ENCODE measurements at places on chromosomes 6 and 20.

GRCh38 chr6:72742001-72742673, 120.3 kb downstream of the KCNQ5 start:
- DNase-seq: no peak

- DNase-seq: no peak
Observed at GRCh38 chr6:167684276-167685104, 142.2 kb upstream of the AFDN start.

GRCh38 chr6:119052292-119052889, 26.1 kb downstream of the FAM184A start:
- DNase-seq: no peak

DNA sequence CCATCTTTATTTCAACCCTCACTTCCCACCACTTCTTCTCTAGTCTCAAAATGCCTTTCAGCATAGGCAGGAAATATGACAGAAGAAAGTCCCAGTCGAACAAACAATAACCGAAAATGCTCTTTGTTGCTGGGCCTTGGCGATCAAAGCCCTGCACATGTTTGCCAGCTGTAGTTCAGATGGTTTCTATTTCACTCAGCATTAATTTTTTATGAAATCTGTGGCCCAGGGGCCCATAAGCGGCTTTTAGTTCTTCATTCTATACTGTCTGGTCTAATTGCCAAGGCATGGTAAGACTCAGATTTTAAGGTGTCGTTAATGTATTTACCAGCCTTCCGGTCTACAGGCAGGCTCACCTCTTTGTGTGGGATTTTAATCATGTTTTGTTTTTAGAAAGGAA, 10.9 kb upstream of the F13A1 start:
- no peak for DNase-seq

GRCh38 chr20:39150501-39150900, 188.4 kb downstream of the DHX35 start:
- no peak for DNase-seq

DNA sequence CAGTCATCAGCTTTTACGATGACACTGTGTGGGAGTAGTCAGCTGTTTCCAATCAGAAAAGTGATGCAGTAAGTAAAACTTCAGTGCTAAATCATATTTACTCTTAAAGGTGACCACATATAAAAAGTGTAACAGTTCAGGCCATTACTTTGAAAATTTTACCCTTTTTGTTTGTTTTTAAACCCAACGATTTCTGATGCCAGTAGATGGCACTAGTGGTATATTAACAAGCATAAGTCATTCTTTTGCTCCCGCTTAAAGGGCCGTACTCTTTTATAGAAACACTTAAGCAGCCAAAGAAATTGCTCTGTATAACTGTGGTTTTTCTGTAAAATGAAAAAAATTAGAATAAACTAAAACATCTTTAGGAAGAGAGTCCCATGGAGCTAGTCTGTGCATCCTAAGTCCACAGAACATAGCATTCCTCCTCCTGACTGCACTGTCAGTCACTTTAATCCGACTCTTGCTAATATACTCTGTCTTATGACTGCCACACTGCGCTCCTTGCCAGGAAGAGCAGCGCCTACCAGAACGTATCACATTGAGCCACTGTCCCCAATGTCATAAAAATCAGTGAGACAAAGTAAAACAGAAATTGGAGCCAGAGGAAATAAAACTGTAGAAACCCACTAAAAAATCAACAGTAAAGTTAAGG, 25.0 kb downstream of the HEBP2 start:
- DNase-seq: no peak

DNA sequence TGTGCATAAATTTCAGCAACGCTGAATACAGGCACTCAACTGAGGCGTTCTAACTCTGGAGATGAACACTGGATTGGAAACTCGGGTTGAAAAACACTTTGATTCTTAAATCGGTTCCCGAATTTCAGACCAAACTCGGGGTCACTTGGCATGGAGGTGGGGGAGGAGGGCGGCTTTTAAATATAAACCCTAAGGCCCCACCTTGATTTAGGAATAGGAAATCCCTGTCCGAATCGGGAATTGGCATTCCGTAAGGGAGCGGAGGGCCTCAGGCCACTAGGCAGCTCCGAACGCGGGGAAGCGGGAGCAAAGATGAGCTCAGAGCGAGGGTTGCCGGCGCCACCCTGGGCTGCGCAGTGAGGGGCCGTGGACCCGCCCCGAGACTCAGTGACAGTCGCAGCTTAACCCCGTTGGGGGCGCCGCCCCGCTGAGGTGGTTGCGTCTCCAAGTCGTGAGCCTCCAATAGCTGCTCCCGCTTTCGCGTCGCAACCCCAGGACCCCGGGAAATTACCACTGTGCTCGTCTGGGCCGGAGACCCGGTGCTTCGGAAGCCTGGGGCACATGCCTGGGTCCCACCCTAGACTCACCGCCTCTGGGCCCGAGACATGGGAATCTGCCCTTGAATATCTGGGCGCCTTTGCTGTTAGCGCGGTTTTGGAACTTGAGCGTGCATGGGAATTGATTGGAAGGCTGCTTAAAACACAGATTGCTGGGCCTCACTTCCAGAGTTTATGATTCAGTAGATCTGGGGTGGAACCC, 4.6 kb upstream of the SIM1 start:
- no peak for DNase-seq

- DNase-seq: no peak
Observed at GRCh38 chr6:129643176-129643575, 66.8 kb downstream of the ARHGAP18 start.

DNA sequence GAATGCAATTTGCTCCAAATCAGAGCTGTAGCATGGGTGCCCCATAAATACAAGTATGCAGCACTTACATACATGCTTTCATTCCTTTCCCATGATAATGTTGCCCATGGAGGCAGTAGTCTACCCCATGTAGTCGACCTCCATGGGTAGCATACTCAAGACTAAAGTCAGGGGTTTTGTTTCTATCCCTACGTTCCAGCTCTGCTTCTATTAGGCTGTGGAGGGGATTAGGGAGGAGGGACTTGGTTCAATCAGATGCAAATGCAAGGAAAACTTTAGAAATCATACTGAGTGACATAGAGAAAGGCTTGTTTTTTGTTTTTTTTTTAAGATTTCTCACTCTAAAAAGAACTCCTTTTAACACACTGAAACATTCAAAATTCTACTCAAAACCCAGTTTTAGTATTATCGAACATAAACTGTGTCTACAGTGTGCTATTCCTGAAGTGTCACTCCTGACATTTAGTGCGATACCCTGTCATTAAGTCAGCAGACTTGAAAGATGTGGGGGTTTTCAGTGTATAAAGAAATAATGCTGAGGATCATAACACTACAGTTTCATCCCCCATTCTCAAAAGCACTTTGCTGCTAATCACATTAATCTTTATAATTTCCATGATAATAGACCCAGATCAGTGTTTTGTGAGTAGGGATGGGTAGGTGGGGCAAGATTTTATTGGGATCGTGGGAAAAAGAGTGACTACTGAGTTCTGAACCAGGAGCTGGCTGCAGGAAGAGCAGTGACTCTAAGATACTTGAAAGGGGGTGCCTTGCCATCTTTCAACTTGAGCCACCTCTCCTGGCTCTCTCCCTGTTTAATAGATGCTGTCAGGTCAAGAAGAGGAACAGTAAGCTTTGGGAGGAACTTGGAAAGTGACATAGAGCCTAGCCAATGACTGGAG, 40.4 kb upstream of the SCML4 start:
- DNase-seq: no peak

- DNase-seq: no peak
Observed at GRCh38 chr6:55868771-55869479, 6.5 kb downstream of the BMP5 start.

DNA sequence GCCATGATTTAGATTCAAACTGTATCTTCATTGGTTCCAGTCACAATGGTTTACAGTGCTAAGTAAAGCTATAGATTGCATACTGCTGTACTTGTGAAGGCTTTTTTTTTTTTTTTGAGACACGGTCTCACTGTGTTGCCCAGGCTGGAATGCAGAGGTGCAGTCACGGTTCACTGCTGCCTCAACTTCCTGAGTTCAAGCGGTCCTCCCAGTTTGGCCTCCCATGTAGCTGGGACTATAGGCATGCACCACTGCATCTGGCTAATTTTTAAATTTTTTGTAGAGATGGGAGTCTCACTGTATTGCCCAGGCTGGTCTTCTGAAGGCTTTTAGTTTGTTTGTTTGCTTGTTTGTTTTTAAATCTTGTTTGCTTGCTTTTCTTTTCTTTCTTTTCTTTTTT, 24.9 kb downstream of the ITCH start:
- no peak for DNase-seq

DNA sequence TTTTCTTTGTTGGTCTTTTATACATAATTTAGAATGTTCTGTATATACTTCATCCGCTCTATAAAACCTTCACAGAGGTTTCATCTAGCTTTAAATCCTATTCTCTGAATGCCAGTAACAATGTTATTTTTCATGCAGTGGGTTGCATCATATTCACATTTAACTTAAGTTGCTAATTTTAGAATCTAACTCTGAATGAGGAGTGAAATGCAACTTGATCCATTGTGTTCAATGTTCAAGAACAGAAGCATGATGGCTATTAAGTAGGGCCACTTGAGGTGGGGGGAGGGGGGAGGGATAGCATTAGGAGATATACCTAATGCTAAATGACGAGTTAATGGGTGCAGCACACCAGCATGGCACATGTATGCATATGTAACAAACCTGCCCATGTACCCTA, 224.5 kb downstream of the NKAIN2 start:
- no peak for DNase-seq

DNA sequence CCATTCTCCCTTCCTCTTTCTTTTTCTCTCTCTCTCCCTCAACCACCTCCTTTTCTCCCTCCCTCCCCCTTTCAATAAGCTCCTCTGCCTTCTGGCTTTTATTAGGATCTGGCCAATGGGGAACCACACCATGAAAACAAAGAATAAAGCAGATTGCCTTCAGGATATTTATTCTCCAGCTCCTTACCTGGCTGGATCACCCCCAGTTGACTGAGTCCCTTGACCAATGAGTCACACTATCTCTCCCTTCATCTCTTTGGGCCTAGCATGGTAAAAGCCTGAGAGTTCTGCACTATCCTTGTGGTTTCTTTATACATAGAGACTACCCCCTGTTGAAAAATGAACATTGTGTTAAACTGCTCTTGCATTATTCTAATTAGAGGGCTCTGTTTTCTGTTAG, 476.8 kb downstream of the EPHA7 start:
- DNase-seq: no peak

DNA sequence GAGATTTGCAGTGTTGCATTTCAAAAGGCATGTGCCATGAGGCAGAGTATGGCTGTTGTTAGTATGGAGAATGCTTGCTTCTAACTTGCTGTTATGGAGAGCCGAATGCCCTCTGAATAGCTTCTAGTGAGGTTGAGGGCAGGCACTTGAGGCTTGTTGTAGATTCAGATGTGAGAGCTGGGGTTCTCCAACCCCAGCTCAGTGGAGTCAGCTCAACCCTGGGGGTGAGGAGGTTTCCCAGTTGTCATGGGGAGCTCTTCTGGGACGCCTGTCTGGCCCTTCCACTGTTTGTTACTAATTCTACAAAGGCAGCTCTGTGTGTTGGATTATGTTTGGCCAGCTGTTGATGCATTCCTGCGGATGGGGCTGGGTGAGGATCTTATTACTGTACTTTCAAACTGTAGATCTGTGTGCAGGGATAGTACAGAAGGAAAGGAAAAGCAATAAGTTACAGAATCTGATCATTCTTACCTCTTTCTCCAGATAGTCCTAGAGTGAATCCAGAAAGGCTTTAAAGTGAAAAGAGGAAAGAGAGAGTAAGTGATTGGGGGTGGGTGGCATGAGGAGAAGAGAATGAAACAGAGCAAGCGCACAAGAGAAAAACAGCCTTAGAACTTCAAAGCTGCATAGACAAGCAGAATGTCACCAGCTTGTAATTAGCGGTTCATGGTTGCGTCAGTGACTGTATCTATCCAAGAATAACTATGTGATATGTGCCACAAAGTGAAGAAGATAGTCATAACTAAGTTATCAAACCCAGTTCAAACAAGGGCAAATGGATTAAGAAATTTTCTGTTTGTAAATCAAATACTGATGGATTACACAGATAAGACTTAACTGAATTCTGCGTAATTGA, 148.7 kb downstream of the PRL start:
- no peak for DNase-seq

GRCh38 chr6:45253453-45253852, 74.7 kb upstream of the RUNX2 start:
- DNase-seq: no peak

GRCh38 chr6:39829331-39829730, 37.2 kb downstream of the DAAM2 start:
- DNase-seq: no peak

- no peak for DNase-seq
Observed at GRCh38 chr6:21953831-21954801, 342.7 kb downstream of the PRL start.

DNA sequence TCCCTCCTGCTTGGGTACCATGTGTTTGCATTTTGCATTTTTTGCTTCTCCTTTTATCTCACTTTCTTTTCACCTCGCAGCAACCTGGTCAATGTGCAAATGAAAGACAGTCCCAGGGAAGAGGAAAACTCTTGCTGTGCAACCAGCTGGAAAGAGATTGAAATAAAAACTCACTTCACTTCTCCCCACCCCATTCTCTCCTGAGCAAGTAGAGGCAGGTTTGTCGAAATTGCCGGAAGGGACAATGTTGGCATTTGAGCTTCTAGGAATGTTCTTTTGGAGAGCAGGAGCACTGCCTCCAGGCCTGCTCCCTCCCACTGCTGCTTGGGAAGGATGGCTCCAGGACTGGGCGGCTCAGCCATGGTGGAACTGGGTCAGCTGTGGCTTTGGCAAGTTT, 30.6 kb downstream of the KCNG1 start:
- no peak for DNase-seq

- DNase-seq: no peak
Observed at GRCh38 chr6:28808383-28808782, 115.4 kb downstream of the TRIM27 start.

DNA sequence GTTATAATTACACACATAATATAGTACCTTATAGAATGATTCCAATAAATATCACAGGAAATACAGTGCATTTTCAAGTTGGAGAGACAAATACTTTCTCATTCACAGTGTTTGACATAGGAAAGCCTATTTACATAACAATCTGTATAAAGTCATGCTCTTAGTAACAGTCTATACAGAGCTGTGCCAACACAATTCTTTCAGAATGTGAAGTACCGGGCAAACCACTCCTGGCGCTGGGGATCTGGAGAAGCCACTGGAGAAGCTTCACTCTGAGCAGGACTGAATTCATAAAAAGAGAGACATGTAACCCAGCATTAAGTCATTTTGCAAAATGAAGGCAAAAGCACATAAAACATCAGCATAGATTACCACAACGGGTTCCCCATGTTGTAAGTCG, 24.9 kb upstream of the MCM9 start:
- no peak for DNase-seq

GRCh38 chr6:133772567-133772966, 116.3 kb upstream of the TCF21 start:
- DNase-seq: no peak

DNA sequence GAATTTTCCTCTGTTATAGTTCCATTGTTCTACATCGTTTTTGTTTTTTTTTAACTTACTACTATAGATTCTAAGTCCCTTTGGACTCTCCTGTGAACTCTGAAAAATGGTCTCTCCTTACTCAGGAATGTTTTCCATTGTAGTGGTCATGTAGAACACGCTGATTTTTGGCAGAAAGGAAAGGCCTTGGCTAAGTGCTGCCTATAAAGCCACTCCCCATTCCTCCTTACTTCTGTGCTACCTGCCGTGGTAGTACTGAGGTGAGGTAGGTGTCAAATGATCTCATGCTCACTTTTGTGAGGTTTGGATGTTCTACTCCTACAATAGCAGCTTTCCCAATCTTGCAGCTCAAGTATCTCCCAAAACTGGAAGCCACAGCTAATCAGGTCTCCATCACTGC, 270.7 kb downstream of the SLC35F1 start:
- DNase-seq: no peak

GRCh38 chr20:10710991-10711775, 37.4 kb upstream of the JAG1 start:
- no peak for DNase-seq

GRCh38 chr6:139173172-139173571, 38.3 kb downstream of the HECA start:
- DNase-seq: no peak
